Myocyte (in vitro differentiated cells): ENCODE measurements at places on chromosomes 6 and 20. TPM values are rescaled to one million over a fixed set of nuclear protein-coding genes. Genes with fewer than 3 reads are reported as not detected.

Gene PRR18
- total RNA-seq = 0.21 TPM in 1 of 2 replicates, not detected in the other

Gene TENT5A
- total RNA-seq = 8.9 and 9.7 TPM in 2 replicates

DNA sequence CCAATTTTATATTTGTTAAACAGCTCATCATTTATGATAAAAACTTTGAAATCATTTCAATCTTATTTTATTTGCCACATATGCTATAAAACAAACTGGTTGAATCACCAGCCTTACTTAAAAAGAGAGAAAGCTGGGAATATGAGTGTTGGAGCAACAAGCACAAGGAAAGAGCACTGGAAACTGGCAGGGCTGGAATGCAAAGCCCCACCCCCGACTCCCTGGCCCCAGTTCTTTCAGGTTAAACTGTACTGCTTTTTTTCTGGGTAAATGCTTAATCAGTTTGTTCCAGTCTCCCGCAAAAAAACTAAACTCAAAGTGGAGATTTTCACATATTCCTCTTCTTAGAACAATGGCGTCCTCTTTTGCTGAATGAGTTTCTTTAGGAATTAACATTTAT lies 433.8 kb upstream of the NOX3 start:
- DNase-seq = no peak

DNA sequence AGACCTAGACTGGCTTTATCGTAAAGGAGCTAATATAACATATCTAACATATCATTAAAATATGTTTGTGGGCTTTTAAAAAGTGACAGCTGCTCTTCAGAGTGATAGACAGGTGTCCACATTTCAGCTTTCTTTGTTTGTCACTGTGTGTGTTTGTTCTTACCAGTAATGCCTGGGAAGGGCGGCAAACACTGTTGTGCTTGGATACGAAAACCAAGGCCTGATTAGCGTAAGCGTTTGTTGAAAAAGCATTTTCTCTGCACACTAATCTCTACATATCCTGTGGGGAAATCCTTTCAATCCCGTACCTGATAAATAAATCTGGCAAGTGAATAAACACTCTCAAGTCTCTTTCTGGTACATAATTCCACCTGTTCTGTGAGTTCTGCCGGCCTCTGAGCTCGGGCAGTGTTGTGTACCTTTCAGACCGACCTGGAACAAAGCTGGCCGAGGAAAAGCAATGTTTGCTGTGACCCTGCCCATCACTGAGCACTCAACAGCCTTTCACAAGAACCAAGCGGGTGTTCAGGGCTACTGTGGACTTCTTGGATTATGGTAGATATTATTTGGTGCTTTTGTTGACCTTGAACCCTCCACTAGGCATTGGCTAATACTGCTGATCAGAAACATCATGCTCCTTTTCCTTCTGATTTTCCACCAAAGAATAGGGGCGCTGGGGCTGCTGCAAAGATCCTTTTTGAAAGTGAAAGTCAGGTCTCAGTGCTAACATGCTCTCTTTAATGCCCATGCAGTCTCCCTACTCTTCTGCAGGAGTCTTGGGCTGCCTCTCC lies 100.4 kb downstream of the CD83 start:
- DNase-seq = no peak

Gene COL21A1
- 3.3 and 35.3 TPM in 2 replicates for total RNA-seq

- DNase-seq = peak; percentile 40
Measured at GRCh38 chr6:74870403-74870802, 335.4 kb downstream of the COL12A1 start.

DNA sequence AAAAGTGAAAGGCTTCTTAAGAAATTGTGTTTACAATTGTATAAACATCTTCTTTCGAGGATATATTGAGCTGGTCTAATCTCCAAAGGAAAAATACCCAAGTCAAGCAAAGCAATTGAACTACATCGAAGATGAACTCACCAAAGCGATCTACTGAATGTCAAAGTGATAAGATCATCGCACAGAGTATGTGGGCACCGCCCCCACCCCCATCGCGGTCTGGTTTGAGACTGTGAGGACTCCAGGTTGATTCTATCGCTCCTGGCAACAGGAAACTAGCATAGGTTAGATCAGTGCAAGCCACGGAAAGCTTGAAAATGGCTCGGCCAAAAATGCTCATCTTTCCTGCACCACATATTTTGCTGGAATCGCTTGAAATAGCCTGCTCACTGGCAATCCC lies 133.2 kb upstream of the RPS6KA2 start:
- no peak for DNase-seq

- DNase-seq = no peak
Measured at GRCh38 chr6:141123049-141123448, 1009.7 kb upstream of the GJE1 start.

Gene CEP250
- 28.9 and 37.6 TPM in 2 replicates for total RNA-seq

DNA sequence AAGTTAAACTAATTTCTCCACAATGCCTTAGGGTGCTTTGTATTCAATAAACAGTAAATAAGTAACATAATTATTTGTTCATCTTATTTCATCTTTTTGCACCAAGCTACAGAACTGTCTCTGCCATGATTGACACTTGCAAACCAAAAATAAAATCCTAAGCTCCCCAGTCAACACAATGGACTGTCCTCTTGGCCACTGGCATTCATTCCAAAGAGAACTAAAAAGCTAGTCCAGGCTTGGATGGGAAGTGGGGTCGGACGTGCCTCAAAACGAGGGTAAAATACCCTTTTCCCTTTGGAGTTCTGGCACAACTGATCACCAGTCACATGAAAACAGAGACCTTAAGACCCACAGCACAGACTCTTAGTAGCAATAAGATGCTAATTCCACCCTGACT lies 66.4 kb upstream of the THBS2 start:
- peak; percentile 57 for DNase-seq

Gene DPPA5
- total RNA-seq = not detected in 2 replicates

DNA sequence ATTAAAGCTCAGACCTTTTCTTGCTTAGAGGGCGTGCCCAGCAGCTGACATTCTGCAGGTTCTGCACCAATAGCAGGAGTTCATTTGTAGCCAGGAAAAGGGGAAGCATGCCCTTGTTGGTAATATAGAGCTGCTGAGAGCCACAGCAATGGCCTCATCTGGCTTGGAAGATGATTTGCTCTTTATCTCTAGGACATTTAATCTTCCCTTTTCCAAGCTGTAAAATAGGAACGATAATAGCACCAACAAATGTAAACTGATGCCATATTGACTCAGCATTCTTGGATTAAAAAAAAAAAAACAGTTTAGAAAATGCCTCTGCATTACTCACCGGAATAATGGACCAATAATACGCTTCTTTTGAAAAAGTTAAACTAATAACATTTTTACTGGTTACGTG lies 93.4 kb upstream of the SLC2A12 start:
- DNase-seq = peak; percentile 53

GRCh38 chr20:31934968-31935764 lies 16.7 kb downstream of the PDRG1 start:
- DNase-seq = no peak

DNA sequence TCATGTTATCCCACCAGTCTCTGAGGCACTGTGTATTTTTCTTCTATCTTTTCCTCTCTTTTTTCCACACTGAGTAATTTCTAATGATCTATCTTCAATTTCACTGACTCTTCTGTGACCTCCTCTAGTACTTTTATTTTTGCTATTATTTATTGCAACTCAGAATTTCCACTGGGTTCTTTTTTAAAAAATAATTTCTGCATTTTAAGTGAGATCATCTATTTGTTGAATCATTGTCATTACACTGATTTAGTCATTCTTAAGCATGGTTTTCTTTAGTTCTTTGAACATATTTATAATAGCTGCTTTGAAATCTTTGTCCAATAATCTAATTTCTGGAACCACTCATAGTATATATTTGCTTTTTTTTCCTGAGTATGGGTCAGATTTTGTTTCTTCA lies 96.7 kb upstream of the SLC22A16 start:
- no peak for DNase-seq

Gene MYB
- total RNA-seq = 0.21 TPM in 1 of 2 replicates, not detected in the other

- DNase-seq = no peak
Measured at GRCh38 chr6:131532580-131533039, 40.4 kb upstream of the ARG1 start.

DNA sequence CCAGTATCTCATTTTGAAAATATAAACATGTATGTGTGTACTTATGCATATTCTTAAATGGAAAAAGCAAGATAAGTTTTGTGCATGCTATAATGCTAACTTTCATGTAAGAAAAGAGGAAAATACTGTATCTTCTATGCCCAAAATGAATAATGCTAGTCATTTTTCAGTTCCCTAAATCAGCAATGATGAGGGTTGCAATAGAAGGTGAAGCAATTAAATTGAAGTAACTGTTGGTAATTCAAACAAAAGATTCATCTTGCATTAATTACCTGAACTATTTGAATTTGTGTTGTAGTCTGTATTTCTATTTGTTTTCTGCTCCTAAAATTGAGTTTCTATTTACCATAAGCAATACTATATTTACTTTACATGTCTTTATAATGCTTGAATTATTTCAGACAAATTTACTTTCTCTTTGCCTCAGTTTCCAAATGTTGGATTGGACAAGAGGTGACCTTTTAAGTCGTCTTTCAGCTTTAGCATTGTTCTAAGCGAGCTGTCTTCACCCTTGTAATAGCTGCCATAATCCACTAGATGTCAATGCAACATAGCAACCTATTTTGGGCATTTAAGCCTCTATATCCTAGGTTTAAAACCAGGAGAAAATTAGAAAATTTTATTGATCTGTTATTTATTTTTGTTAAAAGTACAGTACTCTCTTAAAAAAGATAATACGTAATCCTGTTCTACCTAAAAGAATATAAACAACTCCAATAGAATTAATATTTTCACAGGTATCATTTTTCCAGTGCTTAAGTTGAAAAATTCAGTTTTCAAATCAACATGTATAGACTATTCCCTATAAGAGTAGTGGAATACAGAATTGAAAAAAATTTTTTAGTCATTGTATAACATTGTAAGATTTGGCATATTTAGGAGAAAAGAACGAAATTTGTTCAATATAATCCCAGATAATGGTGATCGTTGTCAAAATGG lies 52.3 kb upstream of the IFNGR1 start:
- DNase-seq = peak; percentile 68

DNA sequence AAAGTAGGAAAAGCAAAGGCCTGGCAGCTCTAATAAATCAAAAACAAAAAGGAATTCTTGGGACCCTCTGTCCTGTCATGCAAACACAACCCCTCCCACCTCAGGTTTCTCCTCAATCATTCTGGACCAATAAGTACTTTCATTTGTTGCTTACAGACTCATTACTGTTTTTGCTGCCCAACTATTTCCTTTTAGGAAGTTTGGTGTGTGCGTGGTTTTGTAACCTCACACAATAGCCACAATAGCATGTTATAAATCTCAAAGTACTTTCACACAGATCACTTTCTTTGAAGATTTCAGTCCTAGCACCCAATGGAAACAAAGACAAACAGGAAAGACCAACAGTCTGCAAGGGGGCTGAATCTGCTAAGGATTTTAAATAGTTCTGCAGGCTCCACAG lies 4.5 kb downstream of the MRPL14 start:
- peak; percentile 36 for DNase-seq
